Pancreas (tissue), 10 donors: ENCODE measurements at places on chromosomes 2 and 18. TPM values are rescaled to one million over a fixed set of nuclear protein-coding genes. Genes with fewer than 3 reads are reported as not detected.

- no peak for DNase-seq
- no peaks in the 10 kb centered on the region for H3K36me3 ChIP-seq
- no peaks in the 10 kb centered on the region for H3K27me3 ChIP-seq
- no peak overlapping the region for H3K27ac ChIP-seq
- no peaks in the 10 kb centered on the region for H3K4me1 ChIP-seq
Measured at GRCh38 chr2:1418566-1418965, 5.3 kb downstream of the TPO start.

GRCh38 chr2:241430178-241430577 is 74.1 kb downstream of the FARP2 start:
- no peak overlapping the region for H3K27ac ChIP-seq
- DNase-seq, result no peak
- H3K27me3 ChIP-seq, result no peaks in the 10 kb centered on the region
- H3K4me1 ChIP-seq, result no peaks in the 10 kb centered on the region

DNA sequence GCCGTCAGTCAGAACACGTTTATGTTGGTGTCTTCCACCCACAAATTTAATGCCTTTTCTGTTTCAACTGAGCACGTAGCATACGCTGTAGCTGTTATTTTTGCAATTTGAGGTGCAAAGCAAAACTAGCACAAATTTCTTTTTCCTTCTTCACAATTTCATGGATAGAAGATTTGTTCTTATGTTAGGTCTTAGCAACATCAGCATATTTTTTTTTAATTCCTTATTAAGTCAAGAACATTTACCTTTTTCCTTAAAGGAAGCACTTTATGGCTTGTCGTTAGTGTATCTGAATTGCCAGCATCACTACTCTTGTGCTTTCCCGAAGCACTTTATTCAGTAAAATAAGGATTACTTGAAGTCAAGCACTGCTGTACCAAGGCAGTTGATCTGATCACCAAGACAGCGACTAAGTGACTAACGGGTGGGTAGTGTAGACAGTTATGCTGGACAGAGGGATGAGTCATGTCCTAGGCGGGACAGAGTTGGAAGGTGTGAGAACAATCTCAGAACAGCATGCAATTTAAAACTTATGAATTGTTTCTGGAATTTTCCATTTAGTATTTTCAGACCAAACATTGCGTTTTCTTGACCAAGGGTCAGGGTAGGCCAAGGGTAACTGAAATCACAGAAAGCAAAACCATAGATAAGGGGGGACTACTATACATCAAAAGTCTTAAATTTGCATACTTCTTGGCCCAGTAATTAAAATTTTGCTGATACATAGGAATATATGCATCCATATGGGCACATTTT is 13.3 kb downstream of the BABAM2 start:
- no peaks in the 10 kb centered on the region for H3K4me1 ChIP-seq
- H3K4me3 ChIP-seq, result no peak overlapping the region
- H3K36me3 ChIP-seq, result no peaks in the 10 kb centered on the region
- H3K27me3 ChIP-seq, result no peaks in the 10 kb centered on the region

- no peak overlapping the region for H3K4me3 ChIP-seq
- H3K36me3 ChIP-seq, result no peaks in the 10 kb centered on the region
- no peaks in the 10 kb centered on the region for H3K27me3 ChIP-seq
- no peak for DNase-seq
Measured at GRCh38 chr2:165631089-165631488, 161.6 kb downstream of the CSRNP3 start.

The AMER3 gene
- total RNA-seq, result 0.44 TPM

The RMDN2 gene
- total RNA-seq, result 2.4 TPM

The COPS8 gene
- 23.4 TPM for total RNA-seq

- H3K4me3 ChIP-seq, result no peak overlapping the region
- no peaks in the 10 kb centered on the region for H3K4me1 ChIP-seq
- no peaks in the 10 kb centered on the region for H3K36me3 ChIP-seq
Measured at GRCh38 chr2:162174746-162175145, 22.7 kb upstream of the GCG start.

DNA sequence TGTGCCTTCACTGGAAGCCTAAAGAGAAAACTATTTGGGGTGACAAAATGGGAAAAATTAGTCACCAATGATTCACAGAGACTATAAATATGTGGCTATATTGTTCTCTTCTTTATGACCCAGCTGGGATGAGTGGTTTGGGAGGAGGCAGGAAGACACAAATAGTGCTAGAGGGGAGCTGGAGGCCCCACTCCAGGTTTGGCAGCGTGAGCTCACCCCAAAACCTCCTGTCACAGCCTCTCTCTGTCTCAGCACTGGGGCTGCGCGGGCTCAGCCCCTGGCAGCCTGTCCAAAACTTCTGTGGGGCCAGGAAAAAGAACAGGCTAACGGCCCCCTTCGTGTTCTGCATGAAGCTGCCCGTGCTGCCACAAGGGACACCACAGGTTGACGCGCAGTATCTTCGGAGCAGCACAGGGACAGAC is 73.2 kb upstream of the LCLAT1 start:
- DNase-seq, result no peak
- no peaks in the 10 kb centered on the region for H3K27me3 ChIP-seq
- no peak overlapping the region for H3K4me3 ChIP-seq
- H3K4me1 ChIP-seq, result peaks cover 5% of the 10 kb centered on the region
- H3K36me3 ChIP-seq, result no peaks in the 10 kb centered on the region

DNA sequence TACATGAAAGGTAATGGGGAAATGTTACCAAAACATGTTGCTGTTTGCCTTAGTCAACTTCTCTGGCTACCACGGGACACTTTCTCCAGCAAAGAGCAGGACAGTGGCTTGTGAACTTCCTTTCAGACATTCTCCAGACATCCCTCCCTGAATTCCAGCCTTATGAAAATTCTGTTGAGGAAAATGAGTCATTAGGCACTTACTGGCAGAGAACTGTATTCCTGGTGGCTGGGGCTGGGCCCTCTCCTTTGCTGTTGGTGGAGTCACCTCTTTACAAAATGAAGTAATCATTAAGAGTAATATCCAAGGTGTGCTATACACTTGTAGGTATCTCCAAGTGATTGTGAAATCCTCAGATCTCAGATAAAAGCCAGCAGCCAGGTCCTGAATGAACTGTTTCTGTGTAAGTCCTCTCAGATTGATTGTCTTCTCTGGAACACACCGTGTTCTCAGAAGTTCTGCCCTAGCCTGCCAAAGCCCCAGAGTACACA is 1.3 kb upstream of the FAP start:
- H3K4me3 ChIP-seq, result no peak overlapping the region
- peak overlapping the region; percentile 37 for H3K27ac ChIP-seq
- H3K4me1 ChIP-seq, result no peaks in the 10 kb centered on the region
- no peaks in the 10 kb centered on the region for H3K36me3 ChIP-seq
- DNase-seq, result no peak

DNA sequence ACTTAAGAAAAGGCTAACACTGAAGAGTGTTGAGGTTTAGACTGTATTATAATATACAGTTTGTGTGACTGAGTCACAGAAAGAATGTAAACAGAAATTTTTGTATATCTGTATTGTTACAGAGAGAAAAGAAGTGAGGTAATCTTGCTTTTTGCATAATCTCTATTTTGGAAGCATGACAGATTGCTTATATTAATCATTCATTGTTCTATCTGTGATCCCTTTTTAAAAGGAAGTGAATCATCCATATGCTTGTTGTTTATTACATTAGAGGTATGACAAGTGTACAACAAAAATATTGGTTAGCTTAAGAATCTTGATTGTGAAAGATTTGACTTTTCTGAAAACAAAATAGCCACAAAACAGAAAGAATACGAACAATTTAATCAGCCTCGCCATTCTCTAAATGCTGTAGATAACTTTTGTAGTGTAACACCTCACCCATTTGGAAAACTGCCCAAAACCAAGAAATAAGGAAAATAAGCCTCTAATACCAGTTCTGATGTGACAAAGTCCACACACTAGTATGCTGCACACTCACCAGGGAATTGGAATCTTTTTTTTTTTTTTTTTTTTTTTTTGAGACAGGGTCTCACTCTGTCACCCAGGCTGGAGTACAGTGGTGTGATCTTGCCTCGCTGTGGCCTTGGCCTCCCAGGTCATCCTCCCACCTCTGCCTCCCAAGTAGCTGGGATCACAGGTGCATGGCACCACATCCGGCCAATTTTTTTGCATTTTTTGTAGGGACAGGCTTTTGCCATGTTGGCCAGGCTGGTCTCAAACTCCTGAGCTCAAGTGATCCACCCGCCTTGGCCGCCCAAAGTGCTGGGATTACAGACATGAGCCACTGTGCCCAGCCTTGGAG is 91.5 kb upstream of the LPIN2 start:
- DNase-seq, result no peak
- peaks cover 4% of the 10 kb centered on the region for H3K36me3 ChIP-seq
- H3K4me3 ChIP-seq, result no peak overlapping the region
- no peak overlapping the region for H3K27ac ChIP-seq
- H3K27me3 ChIP-seq, result no peaks in the 10 kb centered on the region

GRCh38 chr2:118762290-118762689 is 85.2 kb downstream of the EN1 start:
- no peak overlapping the region for H3K4me3 ChIP-seq
- H3K4me1 ChIP-seq, result no peaks in the 10 kb centered on the region
- no peaks in the 10 kb centered on the region for H3K36me3 ChIP-seq
- no peak for DNase-seq

DNA sequence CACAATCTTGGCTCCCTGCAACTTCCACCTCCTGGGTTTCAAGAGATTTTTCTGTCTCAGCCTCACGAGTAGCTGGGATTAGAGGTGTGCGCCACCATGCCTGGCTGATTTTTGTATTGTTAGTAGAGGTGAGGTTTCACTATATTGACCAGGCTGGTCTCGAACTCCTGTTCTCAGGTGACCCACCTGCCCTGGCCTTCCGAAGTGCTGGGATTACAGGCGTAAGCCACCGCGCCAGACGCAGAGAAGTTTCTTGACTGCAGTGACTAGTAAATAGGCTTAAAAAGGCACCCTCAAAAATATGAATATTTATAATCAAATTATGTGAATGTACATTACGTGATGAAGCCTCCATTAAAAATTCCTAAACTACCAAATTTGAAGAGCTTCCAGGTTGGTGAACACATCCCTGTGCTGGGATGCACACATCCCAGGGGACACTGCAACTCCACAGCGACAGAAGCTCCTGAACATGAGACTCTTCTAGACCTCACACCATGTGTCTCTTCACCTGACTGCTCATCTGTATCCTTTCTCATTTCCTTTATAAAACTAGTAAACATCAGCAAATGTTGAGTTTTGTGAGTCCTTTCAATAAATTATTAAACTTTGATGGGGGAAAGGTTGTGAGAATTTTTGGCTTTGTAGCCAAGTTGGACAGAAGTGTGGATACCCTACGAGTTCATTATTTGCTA is 203.3 kb upstream of the SPOPL start:
- H3K4me3 ChIP-seq, result no peak overlapping the region
- H3K27ac ChIP-seq, result no peak overlapping the region
- no peaks in the 10 kb centered on the region for H3K27me3 ChIP-seq
- H3K36me3 ChIP-seq, result no peaks in the 10 kb centered on the region

- H3K27ac ChIP-seq, result no peak overlapping the region
- peaks cover 5% of the 10 kb centered on the region for H3K4me1 ChIP-seq
- no peak for DNase-seq
Measured at GRCh38 chr2:239399433-239399920, 1.3 kb downstream of the HDAC4 start.

The PROC gene
- total RNA-seq, result not detected

DNA sequence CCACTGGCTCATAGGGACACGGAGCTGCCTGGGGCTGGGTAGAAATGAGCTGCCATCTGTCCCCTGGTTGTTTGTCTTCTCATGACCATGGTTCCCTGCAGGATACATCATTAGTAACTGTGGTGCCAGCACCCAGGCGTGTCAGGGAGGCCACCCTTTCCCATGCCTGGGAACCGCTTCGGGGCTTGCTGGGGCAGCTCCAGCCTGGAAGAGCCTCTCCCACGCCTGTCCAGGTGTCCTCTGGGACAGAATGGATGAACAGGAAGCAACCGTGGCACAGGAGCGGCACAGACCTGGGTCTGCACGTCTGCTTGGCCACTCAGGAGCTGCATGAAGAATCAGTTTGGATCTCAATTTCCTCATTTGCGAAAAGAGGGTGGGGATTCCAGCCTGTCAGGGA is 34.8 kb downstream of the SDC1 start:
- no peaks in the 10 kb centered on the region for H3K27me3 ChIP-seq
- DNase-seq, result no peak
- H3K4me1 ChIP-seq, result peaks cover under 1% of the 10 kb centered on the region
- H3K36me3 ChIP-seq, result no peaks in the 10 kb centered on the region
- H3K4me3 ChIP-seq, result no peak overlapping the region

DNA sequence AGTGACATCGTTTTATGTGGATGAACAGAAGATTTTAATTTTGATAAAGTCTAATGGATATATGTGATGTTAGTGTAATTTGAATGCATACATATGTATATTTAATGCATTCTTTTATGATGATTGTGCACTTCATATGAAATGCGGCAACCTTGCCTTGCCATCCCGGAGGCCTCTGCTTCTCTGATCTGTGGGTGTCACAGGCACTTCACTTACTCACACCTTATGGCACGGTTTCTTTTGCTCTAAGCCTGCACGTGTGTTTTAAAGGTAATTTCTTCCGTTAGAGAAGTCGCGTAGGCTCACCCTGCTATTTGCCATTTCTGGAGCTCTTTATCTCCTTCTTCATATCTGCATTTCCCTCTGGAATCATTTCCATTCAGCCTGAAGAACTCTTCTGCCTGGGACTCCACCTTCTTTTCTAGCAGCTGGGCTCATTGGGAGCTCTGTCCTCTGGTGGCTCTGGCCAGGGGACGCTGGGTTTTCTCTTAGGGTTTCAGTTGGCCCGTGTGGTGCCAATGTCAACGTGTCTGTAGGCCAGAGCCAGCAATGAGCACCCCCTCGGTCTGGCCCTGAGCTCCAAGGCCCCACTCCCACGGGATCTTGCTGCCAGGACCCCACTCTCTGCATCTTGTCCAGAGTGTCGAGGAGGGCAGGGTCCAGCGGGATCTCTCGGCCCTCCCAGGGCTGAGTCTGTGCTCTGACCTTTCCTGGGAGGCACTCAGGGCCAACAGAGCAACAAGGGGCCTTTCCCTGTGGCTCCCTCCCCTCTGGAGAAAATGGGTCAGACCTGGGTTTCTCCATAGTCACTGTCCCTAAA is 97.3 kb downstream of the RTP5 start:
- H3K4me3 ChIP-seq, result no peak overlapping the region
- no peak for DNase-seq
- no peak overlapping the region for H3K27ac ChIP-seq
- H3K27me3 ChIP-seq, result no peaks in the 10 kb centered on the region
- no peaks in the 10 kb centered on the region for H3K4me1 ChIP-seq
- no peaks in the 10 kb centered on the region for H3K36me3 ChIP-seq

DNA sequence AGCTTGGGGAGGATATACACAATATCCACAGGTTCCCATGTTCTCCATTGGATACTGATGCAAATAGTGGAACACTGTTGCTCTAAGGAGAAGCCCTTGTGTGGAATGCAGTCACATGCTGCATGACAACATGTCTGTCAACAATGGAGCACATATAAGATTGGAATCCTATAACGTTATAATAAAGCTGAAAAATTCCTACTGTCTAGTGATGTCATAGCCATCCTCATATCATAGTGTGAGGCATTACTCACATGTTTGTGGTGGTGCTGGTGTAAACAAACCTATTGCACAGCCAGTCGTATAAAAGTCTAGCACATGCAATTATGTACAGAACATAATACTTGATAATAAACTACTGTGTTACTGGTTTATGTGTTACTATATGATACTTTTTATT is 394.7 kb downstream of the FBXO15 start:
- no peak for DNase-seq
- no peaks in the 10 kb centered on the region for H3K36me3 ChIP-seq
- no peak overlapping the region for H3K4me3 ChIP-seq
- H3K27ac ChIP-seq, result no peak overlapping the region

GRCh38 chr2:58875436-58875835 is 634.3 kb upstream of the FANCL start:
- H3K36me3 ChIP-seq, result no peaks in the 10 kb centered on the region
- H3K27ac ChIP-seq, result no peak overlapping the region
- no peak for DNase-seq
- H3K27me3 ChIP-seq, result no peaks in the 10 kb centered on the region
